ENCODE measurements at places on chromosomes 3 and 15. TPM values are rescaled to one million over a fixed set of nuclear protein-coding genes. Genes with fewer than 3 reads are reported as not detected.

The KBTBD13 gene
- total RNA-seq: not detected

The TGM5 gene
- not detected for total RNA-seq

DNA sequence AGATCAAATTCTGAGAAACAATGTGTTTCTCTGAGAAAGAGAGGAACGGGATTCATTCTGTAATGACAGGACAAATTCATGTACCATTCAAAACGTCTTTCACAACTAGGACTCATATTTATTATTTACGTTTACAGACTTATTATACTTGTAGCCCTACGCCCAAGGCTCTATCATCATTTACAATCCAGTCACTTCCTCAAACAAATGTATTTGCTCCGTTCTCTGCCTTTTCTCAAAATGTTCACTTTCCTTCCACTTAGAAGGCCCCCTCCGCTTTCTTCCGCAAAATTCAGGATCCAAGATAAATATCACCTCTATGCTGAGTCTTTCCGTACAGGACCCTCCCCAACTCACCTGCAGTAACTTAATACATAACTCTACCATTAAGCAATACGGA is 745 bp downstream of the RSL24D1 start:
- DNase-seq: no peak

The GABRB3 gene
- 0.82 TPM for total RNA-seq

The UBE3A gene
- total RNA-seq: 103 TPM

GRCh38 chr3:136856665-136857064 is 5.3 kb upstream of the NCK1 start:
- no peak for DNase-seq

The EXD1 gene
- total RNA-seq: not detected

DNA sequence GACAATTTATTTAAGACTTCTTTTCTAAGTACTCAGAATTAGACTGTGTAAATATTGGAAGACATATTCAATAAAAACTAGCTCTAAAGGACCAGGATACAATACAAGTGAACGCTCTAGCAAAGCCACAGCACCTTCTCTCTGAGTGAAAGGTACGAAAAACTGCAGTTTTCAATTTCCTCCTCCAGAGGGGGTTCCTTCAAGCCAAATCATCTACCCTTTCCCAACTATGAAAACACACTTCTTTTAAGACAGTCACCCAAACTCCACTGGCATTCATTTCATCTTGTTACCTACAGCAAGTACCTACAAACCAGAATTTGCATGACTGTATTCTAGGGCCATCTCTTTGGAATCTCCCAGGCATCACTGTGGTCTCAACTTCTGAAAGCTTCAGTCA is 165.8 kb downstream of the ERC2 start:
- DNase-seq: no peak

- DNase-seq: no peak
Observed at GRCh38 chr3:115348951-115349745, 202.1 kb upstream of the ZBTB20 start.

The WDR72 gene
- under 0.01 TPM for total RNA-seq

- DNase-seq: no peak
Observed at GRCh38 chr15:82945326-82945725, 7.2 kb downstream of the HOMER2 start.

Data from sigmoid colon (tissue), 7 donors.